Activated CD8-positive, alpha-beta memory T cell treated with anti-CD3 and anti-CD28 coated beads for 24 hours (primary cell): ENCODE measurements at places on chromosomes 6 and 20.

- DNase-seq: no peak
These were observed 1.2 kb downstream of the ABHD12 start for GRCh38 chr20:25389401-25389857.

DNA sequence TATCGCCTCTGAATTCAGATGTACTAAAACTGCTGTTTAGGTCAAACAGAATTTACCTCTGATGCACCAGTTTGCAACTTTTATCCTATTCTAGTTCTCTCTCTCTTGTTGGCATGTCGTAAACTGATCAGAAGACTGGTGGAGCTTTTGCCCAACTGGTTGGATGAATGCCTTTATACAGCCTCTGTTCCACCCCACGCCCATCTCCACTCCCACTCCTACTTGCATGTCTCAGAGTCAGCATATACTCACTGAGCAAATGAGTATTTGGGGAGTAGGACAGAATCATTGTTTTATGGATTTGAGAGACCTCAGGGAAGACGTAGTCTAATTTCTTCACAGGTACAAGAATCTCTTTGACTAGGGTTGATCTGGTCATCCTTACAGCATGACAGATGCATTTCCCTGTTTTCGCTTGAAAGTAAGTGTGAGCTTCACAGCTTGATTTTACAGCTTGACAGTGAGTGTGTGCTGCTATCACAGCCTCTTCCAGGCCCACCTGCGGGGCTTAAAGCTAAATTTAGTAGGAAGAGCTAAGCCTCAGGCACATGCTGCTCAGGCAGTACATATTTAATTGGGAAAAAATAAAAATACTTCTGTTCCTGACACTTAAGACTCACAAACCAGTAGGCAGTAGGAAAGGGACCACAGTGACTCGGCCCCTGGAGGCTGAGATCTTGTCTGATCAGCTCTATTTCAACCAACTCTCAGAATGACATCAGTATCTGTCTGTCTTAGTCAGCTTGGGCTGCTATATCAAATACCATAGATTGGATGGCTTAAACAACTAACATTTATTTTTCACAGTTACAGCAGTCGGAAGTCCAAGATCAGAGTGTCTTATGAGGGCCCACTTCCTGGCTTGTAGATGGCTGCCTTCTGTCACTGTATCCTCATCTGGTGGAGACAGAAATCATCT lies 30.4 kb downstream of the TRMT6 start:
- DNase-seq: no peak

- no peak for DNase-seq
These were observed 17.0 kb downstream of the MDGA1 start for GRCh38 chr6:37680668-37681067.

DNA sequence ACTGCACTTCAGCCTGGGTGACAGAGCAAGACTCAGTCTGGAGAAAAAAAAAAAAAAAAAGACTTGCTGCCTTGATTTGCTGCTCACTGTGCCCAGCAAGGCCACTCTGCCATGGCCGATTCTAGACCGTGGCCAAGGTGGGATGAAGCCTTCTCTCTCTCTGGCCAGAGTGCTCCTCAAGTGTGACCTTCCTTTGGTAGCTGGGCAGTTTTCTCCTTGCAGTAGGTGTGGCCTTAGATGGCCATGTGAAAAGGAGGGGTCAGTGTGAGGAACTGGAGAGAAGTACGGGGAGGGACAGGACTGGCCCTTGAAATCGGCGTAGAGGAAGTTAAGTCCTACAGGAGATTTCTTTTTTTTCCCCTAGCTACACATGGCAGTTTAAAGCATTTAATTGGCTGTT lies 272.0 kb downstream of the ARID1B start:
- no peak for DNase-seq

GRCh38 chr6:161057103-161058091 lies 65.8 kb downstream of the MAP3K4 start:
- DNase-seq: no peak

DNA sequence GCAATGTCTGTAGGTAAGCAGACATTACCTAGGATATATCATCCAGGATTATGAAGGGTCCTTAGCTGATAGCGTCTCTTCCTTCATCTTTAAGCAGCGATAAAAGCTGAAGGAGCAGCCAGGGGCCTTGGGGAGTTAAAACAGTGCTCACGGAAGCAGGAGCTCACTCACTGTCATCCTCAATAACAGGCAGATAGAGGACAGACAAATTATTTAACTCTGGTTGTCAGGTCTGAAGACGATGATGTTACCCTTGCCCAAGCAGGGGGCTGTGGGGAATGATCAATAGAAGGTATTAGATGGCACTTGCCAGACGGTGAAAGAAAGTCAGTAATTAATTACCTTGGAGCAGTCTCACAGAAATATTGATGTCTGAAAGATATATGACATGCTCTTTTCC lies 12.6 kb upstream of the SPATS1 start:
- no peak for DNase-seq

DNA sequence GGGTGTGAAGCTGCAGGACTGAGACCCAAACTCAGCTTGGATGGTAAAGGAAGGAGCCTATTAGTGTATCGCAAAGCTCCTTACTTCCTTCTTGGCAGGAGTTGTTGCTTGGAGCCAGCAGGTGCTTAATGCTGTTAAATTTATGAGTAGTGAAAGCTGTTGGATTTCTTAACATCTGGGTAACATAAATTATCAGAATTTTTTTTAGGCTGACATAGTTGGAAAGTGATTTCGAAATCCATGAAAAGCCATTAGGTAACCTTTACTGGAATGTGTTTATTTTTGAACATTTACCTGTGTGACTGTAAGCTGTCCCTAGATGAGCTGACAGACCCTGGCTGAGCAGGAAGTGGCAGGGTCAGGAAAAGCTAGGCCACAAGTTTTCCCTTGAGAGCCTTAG lies 470.4 kb upstream of the SLC35B3 start:
- DNase-seq: no peak

GRCh38 chr6:150537491-150537890 lies 62.2 kb upstream of the PLEKHG1 start:
- no peak for DNase-seq

DNA sequence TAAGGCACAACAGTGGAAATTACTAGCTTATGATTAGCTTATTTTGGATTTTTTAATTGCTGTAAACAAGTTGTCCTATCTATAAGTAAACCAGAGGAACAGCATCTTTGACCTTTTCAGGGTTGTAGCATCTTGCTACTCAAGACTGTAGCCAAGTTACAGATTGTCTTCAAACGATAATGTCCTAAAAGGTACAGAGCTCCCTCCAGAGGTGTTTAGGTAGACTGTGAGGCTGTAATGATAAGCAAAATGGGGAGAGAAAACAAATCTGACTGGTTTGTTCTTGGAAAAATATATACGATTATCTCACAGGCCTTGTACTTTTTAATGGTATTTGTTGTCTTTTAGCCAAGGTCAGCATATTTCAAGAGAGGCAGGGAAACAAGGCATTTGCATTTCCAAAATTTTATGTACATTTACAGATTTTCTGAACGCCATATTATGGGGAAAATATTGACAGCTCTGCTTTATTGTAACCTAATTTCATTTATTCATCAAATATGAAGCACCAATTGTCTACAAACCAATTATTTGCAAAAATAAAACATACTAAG lies 273.4 kb downstream of the MEI4 start:
- DNase-seq: no peak

DNA sequence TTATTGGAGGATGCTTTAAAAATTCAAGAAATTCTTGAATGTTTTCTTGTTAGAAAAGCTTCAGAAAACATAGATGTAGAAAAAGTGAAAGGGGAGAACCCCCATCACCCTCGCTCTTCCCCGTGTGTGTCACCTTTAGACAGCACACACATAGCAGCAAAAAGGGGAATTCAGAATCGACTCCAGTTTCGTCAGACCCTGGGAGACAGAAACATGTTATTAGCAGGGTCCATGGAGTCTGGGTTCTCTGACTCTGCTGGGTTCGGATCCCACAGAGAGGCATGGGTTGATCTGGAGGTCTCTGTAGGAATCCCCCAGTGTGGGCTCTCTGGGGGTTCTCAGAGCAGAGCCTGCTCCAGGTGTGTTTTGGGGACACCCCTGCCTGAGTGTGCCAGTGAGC lies 43.7 kb downstream of the ARHGAP40 start:
- DNase-seq: no peak

DNA sequence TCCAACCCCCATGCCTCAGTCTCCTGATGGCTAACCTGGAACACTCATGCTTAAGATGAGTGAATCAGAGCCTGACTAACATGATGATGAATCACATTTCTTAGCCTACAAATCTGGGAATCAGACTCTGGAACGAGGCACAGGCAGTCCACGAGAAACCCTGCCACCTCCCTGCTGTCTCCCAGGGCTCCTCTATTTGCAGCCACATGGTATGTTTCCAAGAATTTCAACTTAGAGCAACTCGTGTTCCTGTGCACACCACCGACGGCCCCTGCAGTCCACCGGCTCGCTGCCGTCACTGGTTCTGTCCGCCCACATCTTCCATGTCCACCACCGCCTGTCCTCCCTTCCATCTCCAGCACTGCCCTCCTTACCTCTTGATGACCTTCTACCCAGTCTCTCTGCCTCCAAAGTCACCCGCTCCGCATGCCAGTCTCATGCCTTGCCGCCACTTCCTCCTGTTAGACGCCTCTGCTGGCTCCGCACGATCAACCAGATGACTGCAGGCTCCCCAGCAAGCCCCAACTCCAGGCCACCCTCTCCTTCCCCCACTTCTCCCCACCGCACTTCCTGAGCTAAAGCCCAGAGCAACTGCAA lies 87.6 kb downstream of the AGPAT4 start:
- no peak for DNase-seq

DNA sequence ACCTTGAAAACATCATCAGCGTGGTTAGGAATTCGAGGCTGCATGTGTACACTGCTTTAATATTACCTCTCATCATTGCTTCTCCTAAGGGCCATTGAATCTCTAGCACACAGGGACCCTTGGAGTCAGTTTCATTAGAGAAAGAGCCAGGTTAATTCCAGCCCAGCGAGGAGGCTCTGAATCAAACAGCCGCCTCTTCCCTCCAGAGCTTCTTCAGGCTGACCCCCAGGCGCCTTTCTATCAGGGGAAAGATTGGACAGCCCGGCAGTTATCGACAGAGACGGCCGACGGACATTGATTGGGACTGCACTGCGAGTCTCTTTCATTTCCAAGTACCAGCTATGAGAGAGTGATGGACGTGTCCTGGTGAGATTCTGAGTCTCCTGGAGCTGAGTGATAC lies 159.2 kb downstream of the ANKRD60 start:
- DNase-seq: peak; percentile 42

- no peak for DNase-seq
These were observed 60.9 kb upstream of the SMIM8 start for GRCh38 chr6:87261534-87261933.

- DNase-seq: no peak
These were observed 36.8 kb upstream of the KLHL31 start for GRCh38 chr6:53702316-53702715.

DNA sequence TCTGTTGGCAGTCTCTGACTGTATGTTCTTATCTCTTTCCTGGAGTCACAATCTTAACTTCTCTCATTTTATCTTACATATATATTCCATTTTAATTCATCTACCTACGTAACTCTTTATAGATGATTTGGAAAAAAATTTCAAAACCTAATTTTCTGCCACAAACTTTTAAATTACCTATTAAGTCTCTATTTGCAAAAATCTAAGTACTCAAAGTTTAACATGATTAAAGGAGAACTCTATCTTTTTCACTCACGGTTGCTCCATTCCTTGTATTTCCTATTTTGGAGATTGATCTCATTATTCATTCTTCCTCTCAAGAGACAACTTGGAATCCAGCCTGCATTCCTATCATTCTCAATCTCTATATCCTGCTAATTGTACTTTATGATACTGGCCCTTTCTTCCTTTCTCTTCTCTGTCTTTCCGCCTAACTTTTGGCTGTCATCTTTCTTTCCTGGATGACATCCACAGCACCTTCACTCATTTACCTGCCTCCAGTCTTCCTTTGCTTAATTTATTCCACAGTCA lies 1071.1 kb upstream of the CITED2 start:
- DNase-seq: no peak

- no peak for DNase-seq
These were observed 113.9 kb downstream of the WDR27 start for GRCh38 chr6:169587975-169588374.

DNA sequence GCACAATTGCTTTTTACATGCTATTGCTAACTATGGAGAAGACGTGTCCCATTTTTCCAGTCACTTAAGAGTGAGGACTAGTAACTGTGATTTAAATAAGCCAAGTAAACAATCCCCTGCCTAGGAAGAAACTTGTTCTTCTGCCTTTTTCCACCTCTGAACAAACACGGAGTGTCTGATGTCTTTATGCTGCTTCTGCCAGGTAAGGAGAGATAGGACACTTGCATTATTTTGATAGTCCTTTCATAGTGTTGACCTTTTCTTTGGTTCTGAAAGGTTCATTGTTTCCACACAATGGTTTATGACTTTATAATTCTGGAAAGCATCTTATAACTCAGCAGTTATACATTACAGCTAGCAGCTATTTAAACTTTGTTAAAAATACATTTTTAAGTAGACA lies 8.4 kb downstream of the LRP11 start:
- no peak for DNase-seq

DNA sequence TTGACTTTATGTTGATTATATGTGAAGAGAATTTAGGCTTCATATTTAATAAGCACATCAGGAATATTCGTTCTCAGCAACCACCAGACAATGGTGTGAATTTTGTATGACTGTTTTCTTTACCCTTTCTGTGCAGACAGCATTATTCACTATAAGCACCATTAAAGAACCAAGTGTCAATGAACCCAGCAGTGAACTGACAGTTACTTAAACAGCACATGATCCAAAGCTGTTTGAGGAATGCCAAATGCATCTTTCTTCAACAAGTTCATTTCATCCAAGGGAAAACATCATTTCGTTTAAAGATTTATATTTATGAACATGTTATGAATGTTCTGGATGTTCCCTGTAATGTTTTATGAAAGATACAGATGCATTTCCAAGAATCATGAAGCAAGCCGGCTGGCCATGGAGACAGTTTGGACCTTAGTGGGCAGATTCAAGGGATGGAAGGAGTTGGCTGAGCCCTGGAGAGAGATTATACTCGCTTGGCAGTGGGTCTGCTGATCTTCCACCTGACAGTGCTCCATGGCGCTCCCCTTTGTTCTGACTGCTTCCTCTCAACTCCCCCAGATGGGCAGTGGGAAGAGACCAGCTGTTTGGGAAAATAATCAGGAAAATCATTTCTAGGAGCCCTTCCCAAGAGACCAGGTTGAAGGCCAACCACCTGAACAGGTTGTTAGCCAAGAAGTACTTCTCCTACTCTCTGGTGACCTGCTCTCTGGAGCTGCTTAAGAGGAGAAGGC lies 326.0 kb upstream of the RSPO3 start:
- no peak for DNase-seq

- no peak for DNase-seq
These were observed 54.4 kb downstream of the RTN4IP1 start for GRCh38 chr6:106574741-106575458.
